ENCODE measurements at places on chromosomes 2 and 18.

DNA sequence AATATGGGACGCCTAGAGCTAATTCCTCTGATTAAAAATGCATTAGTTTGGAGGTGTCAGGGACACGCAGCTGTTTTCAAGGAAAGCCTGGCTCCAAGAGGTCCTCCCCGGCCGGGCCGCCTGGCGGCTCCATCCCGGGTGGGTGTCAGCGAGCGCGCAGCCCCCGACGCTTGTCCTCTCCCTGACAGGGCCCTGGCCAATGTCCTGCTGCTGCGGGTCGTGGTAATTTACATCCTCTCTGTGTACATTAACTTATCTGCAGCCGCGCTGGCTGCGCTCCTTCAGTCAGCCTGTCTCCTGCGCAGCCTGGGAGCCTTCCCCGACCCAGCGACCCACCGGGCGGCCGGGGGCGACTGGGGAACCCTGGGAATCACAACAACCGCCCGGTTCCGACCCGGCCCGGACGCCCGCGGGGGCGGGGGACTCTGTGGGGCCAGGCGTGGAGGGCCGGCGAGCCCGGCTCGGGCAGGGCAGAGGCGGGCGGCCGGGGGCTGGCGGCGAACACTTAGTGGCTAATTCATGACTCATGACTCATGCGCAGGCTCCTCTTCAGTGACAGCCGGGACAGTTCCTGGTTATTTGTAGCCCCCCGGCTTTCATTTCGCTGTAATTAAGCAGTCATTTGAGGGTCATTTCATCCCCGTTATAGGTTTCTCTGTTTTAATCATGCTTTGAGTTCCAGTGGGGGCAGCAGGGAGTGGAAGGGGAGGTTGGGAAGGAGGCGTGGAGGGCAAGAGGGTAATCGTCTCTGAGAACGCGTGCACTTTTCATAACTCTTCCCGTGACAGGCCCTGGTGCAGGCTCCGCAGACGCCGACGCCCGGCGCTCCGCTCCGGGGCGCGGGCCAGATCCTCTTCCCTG is 141.9 kb upstream of the CTAGE1 start:
- peak; percentile 91 for DNase-seq
- H3K4me3 ChIP-seq, result peak overlapping the region; percentile 43
- peaks cover 13% of the 10 kb centered on the region for H3K4me1 ChIP-seq
- H3K27ac ChIP-seq, result peak overlapping the region; percentile 97
- H3K36me3 ChIP-seq, result no peaks in the 10 kb centered on the region
- H3K27me3 ChIP-seq, result no peaks in the 10 kb centered on the region

DNA sequence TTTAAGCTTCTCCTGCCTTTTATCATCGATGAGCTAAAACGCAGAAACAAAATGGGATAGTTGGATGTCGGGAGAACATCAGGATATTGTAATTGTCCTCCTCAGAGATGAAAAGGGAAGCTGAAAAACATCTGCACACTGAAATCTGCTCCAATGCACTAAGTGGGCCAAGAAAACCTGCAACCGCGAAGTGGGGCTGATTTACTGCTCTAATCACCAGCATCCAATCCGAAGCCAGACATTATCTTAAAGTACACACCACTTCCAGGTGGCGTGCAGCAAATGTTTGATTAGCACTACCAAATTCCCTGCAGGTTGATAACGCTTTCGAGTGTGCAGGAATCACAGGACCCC is 230.3 kb upstream of the SLC14A2 start:
- no peaks in the 10 kb centered on the region for H3K4me1 ChIP-seq
- no peak overlapping the region for H3K27ac ChIP-seq
- no peak overlapping the region for H3K4me3 ChIP-seq
- H3K36me3 ChIP-seq, result no peaks in the 10 kb centered on the region
- no peak for DNase-seq

GRCh38 chr2:135745545-135745944 is 3.9 kb downstream of the UBXN4 start:
- H3K27me3 ChIP-seq, result no peaks in the 10 kb centered on the region
- peaks cover 27% of the 10 kb centered on the region for H3K4me1 ChIP-seq

DNA sequence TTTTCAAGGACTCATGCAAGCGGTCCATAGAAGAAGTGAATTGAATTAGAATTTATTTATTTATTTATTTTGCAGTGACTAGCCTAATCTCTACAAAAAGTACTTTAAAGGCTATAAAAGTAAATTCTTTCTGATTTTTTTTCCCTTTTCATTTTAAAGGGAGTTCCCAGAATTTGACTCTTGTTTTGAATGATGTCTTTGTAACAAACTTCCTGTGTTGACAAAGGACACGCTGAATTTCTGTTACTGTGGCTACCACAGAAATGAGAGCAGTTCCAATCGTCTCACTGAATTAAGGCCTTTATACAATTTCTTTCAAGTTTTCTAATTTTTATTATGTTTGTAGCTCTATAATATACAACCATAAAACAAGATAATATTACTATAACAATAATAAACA is 46.3 kb upstream of the LPIN2 start:
- no peak overlapping the region for H3K27ac ChIP-seq
- H3K36me3 ChIP-seq, result no peaks in the 10 kb centered on the region
- H3K4me3 ChIP-seq, result no peak overlapping the region
- no peaks in the 10 kb centered on the region for H3K27me3 ChIP-seq
- H3K4me1 ChIP-seq, result no peaks in the 10 kb centered on the region
- DNase-seq, result no peak

DNA sequence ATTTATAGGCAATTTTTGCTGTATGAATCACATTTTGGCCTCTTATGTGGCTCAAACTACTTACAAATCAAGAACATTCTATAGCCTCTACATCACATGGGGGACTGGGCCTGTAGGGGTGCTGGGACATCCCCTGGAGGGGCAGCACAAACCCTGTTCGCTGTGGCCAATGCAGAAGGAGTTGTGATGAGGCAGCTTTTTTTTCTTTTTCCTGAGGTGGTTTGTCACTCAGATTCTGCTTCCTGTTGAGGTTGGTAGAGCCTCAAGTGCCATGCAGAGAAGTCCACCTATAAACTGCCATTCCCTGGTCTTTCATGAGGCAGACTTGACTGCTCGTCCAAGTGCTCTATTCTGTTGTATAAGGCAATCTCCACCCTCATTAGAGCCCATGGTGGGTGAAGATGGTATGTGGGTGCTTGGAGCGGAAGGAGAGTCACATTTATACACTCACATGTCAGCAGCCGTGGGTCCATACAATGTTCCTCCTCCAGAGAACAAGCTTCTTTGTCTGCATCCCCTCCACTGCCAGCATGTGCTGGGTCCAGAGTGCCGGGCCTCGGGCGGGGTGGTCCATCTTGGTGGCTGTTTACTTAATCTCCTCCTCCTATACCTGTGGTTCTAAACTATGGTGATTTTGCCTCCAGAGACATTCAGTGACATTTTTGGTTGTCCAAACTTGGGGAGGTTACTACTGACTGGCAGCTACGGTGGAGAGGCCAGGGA is 120.3 kb downstream of the ACOXL start:
- no peak for DNase-seq
- no peaks in the 10 kb centered on the region for H3K36me3 ChIP-seq
- no peaks in the 10 kb centered on the region for H3K4me1 ChIP-seq
- no peak overlapping the region for H3K4me3 ChIP-seq

DNA sequence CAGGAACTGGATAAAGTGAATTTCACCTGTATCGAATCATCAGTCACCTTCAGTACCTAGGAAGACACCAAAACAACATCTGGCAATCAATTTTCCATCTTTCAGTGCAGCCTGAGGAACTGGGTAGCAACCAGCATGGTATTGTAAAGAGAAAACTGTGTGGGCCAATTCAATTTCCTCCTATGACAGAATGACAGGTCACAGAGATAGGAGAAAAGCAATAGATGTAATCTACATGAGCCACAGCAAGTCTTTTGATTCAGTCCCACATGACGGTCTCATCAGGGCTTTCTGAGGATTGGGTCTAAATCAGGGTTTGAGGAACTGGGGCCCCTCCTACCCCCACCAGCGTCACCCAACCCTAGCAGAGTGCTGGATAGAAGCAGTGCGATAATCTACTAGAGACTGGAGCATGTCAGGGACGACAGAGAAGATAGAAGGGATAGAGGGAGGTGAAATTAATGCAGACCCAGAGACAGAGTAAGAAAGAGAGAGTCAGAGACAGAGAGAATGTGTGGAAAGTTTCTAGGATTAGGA is 268.7 kb downstream of the LRRTM1 start:
- no peak overlapping the region for H3K4me3 ChIP-seq
- H3K27me3 ChIP-seq, result no peaks in the 10 kb centered on the region
- H3K36me3 ChIP-seq, result no peaks in the 10 kb centered on the region

- H3K4me3 ChIP-seq, result no peak overlapping the region
- DNase-seq, result peak; percentile 82
- no peaks in the 10 kb centered on the region for H3K4me1 ChIP-seq
- H3K27me3 ChIP-seq, result no peaks in the 10 kb centered on the region
- H3K27ac ChIP-seq, result peak overlapping the region; percentile 49
- no peaks in the 10 kb centered on the region for H3K36me3 ChIP-seq
Observed at GRCh38 chr2:36456227-36457175, 100.9 kb downstream of the CRIM1 start.

DNA sequence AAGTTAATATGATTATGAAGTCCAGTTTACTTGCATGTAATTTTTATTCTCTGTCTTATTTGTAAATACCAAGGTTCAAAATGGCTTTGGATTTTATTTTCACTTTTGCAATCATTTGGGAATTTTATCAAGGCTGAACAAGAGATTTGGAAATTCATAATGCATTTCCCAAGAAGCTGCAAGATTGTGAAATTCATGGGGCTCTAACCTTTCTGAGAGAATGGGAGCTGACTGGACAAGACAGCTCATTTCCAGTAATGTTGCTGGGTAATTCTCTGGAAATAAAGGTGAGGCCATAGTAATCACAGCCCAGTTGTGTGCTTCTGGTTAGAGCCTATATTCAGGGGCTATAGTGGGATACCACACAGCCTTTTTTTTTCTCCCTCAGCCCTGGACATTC is 21.5 kb upstream of the NABP1 start:
- no peak for DNase-seq
- no peak overlapping the region for H3K4me3 ChIP-seq
- H3K27ac ChIP-seq, result no peak overlapping the region
- no peaks in the 10 kb centered on the region for H3K36me3 ChIP-seq
